ENCODE measurements at places on chromosomes 13 and 19.

- DNase-seq: no peak
Measured at GRCh38 chr13:25738342-25739196, 313.2 kb downstream of the SHISA2 start.

DNA sequence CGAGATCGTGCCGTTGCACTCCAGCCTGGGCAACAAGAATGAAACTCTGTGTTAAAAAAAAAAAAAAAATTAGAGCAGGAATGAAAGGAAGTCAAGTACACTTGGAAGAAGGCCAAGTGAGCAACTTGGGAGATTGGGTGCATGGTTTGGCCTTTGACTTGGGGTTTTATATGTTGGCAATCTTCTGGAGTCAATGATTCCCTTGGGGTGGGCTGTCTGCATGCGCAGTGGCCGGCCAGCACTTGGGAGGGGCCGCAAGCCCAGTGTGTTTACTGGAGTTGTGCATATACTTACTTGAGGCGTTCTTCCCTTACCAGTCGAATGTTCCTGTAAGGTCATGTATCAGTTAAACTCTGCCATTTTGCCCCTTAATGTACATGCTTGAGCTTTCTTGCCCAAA lies 103.9 kb downstream of the FAM216B start:
- no peak for DNase-seq

- DNase-seq: peak; percentile 31
Measured at GRCh38 chr13:45511310-45512097, 46.8 kb downstream of the COG3 start.

DNA sequence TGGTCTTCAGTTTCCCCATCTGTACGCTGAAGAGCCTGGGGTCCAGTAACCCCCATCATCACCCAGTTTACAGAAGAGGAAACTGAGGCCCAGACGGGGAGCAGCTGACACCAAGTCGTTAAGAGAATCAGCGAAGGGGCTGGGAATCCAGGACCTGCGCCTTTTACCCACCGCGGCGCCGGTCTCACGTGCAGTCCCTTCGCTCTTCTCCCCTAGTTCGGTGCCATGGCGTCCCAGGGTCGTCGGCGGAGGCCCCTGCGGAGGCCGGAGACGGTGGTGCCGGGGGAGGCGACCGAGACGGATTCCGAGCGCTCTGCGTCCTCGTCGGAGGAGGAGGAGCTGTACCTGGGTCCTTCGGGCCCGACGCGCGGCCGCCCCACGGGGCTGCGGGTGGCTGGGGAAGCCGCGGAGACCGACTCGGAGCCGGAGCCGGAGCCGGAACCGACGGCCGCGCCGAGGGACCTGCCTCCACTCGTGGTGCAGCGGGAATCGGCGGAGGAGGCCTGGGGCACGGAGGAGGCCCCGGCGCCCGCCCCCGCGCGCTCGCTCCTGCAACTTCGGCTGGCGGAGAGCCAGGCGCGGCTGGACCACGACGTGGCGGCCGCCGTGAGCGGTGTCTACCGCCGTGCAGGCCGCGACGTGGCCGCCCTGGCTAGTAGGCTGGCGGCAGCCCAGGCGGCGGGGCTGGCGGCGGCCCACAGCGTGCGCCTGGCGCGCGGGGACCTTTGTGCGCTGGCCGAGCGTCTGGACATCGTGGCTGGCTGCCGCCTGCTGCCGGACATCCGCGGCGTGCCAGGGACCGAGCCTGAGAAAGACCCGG lies 698 bp downstream of the BLOC1S3 start:
- DNase-seq: peak; percentile 29

GRCh38 chr13:31930490-31930889 lies 101.1 kb upstream of the FRY start:
- DNase-seq: no peak

GRCh38 chr13:108315273-108315672 lies 45.8 kb downstream of the TNFSF13B start:
- DNase-seq: no peak

DNA sequence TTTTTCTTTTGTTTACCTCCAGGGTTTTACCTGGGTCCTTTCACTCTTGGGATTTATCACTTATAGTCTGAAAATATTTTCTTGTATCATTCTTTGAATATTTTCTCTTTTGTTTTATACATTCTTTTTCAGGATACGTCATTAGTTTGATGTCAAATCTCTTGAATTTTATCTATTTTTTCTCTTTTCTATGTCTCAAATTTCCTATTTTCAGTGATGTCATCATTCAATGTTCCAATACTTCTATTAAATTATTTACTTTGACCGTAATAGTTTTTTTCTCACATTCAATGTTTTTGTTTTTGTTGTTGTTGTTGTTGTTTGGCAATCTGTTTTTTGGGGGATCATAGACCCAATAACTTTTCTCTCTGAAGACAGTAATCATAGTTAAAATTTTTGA lies 83.5 kb downstream of the PRR20E start:
- no peak for DNase-seq

DNA sequence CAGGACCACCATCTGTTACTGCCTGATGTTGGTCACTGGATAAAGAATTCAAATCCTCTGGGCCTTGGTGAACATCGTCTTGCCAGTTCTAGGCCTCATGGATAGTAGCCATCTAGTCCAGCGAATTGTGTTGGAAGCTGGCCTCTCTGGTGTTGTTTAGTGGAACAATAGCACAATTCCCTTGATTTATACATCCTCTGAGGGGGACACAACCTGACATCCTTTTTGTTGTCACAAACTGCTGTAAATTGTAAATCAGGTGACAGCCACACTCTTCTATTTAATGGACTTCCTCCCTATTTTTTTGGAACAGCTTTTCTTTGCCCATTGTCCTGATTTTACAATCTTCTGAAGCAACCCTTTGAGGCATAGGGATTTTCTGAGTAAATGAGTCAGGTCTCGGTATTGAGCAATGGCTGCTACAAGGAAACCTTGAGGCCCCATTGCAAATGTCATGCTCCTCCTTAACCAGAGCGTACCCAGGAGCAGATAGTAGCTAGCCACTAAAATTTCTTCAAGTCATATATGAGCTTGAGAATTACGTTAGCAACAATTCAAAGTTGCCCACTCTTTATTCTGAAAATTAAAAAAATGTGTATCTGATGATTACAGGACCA lies 263.3 kb downstream of the COG6 start:
- no peak for DNase-seq

DNA sequence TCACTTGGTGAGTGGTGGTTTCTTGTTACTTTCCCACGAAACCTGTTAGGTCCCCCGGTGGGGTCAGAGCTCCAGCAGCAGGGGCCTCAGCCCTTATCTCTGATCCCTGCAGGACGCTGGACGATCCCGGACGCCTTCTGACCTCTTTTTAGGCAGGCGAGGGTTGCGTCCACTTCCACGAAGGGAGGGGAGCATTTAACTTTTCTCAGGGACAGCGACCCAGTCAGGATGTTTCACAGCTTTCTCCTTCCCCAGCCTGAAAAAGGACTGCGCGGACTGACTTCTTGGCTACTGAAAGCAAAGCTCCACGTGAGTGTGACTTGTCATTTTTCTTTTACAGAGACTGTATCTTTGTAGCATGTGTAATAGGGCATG lies 692 bp downstream of the ZNF234 start:
- DNase-seq: no peak

- no peak for DNase-seq
Measured at GRCh38 chr19:41161903-41162302, 31.1 kb upstream of the CYP2S1 start.

GRCh38 chr13:104854007-104854406 lies 1681.5 kb downstream of the EFNB2 start:
- no peak for DNase-seq

DNA sequence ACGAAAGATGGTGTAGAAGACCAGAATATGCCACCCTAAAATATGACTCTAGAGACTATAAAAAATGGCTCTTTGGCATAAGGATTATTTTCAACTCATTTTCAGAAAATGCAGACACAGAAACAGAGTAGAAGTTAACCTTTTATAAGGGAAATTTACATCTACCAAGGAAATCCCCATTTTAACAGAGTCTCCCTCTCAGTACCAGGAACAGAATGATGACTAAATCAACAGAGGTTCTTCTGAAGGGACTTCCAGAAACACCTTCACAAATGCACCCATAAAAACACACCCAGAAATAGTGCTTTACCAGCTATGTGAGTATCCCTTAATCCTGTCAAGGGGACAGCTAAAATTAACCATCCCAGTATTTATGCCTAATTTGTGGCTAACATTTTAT lies 29.1 kb downstream of the PLPP2 start:
- DNase-seq: no peak

- no peak for DNase-seq
Measured at GRCh38 chr19:56294549-56294948, 20.1 kb downstream of the ZSCAN5A start.

DNA sequence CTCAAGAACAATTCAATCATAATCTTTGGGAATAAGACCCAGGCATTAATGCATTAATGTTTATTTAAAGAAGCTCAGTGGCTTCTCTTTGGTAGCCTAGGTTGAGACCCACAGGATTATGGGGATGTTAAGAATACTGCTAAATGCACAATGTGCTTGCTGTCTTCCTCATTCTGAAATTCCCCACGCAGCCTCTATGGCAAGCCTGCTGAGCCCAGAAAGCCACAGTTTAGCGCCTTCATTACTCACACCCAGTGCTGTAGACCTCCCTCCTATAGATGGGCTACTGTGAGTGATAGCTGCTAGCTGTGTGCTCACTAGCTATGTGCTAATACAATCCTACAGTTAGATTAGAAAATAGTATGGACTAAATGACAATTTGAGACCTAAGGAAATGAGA lies 90.6 kb downstream of the TNFSF13B start:
- no peak for DNase-seq

- no peak for DNase-seq
Measured at GRCh38 chr13:64441740-64442139, 2788.4 kb downstream of the PCDH9 start.

DNA sequence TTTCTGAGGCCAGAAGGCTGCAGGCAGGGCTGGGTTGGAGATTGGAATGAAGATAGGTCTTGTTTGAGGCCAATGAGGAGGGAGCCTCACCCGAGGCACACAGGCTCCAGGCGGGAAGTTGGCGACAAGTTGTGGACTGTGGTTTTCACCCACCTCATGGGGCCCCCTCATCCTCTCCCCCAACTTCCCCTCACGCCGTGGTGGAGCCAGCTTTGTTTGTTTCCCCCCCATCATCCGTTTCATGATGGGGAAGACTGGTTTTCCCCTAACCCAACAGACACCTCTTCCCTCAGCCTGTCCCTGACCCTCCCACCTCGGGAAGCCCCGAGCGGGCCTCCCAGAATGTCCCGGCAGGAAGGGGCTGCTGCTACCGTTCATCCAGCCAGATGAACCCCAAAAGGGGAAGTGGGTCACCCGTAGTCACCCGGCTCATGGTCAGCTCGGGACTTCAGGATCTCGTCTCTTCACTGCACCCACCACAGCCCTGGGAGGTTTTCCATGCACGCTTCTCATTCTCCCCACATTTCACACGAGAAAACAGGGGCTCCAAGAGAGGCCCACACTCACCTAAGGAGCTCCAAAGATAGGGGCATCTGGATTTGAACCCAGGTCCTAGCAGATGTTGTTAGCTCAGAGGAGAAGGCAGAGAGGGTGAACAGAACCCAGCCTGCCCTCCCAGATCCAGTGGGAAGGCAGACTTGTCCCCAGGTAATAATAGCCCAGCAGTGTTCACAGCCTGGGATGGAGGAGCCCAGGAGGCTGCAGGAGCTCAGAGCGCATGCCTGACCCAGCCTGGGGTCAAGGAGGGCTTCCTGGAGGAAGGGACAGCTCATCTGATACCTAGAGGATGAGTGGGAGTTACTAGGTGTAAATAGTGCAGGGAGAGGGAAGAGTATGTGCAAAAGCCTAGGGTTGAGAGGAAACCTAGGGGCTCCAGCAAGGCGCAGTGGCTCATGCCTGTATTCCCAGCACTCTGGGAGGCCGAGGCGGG lies 23.5 kb downstream of the CEACAM16 start:
- no peak for DNase-seq

DNA sequence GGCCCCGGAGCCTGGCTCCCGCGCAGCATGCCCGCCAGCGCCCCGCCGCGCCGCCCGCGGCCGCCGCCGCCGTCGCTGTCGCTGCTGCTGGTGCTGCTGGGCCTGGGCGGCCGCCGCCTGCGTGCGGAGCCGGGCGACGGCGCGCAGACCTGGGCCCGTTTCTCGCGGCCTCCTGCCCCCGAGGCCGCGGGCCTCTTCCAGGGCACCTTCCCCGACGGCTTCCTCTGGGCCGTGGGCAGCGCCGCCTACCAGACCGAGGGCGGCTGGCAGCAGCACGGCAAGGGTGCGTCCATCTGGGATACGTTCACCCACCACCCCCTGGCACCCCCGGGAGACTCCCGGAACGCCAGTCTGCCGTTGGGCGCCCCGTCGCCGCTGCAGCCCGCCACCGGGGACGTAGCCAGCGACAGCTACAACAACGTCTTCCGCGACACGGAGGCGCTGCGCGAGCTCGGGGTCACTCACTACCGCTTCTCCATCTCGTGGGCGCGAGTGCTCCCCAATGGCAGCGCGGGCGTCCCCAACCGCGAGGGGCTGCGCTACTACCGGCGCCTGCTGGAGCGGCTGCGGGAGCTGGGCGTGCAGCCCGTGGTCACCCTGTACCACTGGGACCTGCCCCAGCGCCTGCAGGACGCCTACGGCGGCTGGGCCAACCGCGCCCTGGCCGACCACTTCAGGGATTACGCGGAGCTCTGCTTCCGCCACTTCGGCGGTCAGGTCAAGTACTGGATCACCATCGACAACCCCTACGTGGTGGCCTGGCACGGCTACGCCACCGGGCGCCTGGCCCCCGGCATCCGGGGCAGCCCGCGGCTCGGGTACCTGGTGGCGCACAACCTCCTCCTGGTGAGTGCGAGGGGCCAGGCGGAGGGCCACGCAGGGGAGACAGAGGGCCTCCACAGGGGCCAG lies at the start of gene KL:
Gene KL (plus strand): TSS at position 10 of the 909 bp plus-strand sequence. CDS start 18 bp downstream, at position 28.
- DNase-seq: no peak

- no peak for DNase-seq
Measured at GRCh38 chr13:74115133-74115532, 19.1 kb downstream of the KLF12 start.

GRCh38 chr13:62687732-62688131 lies 1272.1 kb upstream of the PCDH20 start:
- no peak for DNase-seq

DNA sequence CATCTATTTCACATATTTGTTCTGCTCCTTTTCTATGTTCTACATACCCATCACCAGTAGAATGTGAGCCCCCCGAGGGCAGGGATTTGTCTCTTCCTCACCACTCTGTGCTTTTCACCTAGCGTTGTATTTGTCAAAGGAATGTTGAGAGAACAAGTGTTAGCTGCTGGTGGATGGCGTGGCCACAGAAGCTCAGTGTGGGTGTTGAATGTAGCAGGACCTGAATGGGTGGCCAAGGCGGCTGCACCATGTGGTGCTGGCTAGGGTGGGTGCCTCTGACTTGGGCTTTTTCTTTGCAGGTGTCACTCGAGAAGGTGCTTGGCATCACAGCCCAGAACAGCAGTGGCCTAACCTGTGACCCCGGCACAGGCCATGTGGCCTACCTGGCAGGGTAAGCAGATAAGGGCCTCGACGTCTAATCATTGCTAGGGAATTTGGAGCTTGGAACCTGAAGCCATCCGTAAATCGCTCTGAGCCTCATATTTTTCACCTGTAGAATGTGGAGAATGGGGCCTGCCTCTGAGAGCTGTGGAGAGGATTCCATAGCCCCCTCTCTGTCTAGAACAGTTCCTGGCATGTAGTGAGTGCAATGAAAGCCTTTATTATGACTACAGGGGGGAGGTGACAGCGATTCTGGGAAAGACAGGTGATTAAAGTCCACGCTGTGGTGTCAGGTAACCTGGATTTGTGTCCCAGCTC lies 3.9 kb downstream of the WDR62 start:
- DNase-seq: no peak
